Sciatic nerve (tissue), 2 donors: ENCODE measurements at places on chromosomes 16 and 17. TPM values are rescaled to one million over a fixed set of nuclear protein-coding genes. Genes with fewer than 3 reads are reported as not detected.

TMEM204 gene
- total RNA-seq: 20.4 TPM

DHRS13 gene
- 9.6 TPM for total RNA-seq

TERB1 gene
- total RNA-seq: 0.58 TPM

LUC7L3 gene
- total RNA-seq: 229 TPM

PITPNC1 gene
- total RNA-seq: 27.9 TPM

FOXO3B gene
- total RNA-seq: 5.3 TPM

IKZF3 gene
- total RNA-seq: 2.6 TPM

PRAC2 gene
- total RNA-seq: not detected

LYRM9 gene
- 32.5 TPM for total RNA-seq

ABCA8 gene
- total RNA-seq: 383 TPM

- no peak for DNase-seq
These were observed 19.2 kb upstream of the ABAT start for GRCh38 chr16:8655184-8655717.

- DNase-seq: no peak
These were observed 8.4 kb downstream of the C1QBP start for GRCh38 chr17:5430413-5430999.

DNA sequence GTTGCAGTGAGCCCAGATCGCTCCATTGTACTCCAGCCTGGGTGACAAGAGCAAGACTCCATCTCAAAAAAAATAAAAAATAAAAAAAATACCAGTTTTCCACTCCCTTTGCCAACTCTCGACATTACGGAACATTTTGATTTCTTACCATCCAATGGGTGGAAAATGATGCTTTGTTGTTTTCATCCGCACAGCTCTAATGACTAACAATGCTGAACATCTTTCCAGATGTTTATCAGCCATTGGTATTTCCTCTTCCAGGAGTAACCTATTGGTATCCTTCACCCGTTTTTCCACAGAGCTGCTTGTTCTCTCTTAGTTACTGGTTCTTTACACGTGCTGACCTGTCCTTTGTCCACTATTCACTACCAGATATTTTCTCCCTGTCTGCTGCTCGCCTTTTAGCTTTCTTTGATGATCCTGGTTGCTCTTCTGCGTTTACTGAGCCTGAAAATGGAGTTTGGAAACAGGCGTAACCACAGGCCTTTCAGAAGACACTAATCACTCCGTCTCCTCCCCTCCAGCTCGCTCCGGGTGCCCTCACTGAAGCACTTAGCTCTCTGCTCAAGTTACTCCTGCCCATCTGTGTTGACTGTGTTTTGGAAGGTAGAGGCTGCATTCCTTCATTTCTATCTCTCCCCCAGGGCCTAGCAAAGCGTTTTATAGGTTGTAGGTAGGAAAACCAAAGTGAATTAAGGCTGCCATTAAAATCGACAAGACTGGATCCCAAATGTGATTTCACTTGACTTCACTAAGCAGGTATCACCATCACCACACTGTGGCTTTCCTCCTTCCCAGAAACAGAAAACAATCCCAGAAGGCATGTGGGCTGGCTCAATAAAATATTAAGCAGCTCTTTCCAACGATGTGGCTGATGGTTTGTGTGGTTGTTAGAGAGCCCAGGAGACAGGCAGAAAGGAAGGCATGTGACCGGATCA is 8.9 kb downstream of the SHPK start:
- no peak for DNase-seq

- DNase-seq: peak; percentile 55
These were observed 20.4 kb downstream of the MEAK7 start for GRCh38 chr16:84483882-84484565.

GRCh38 chr17:63019138-63019873 is 53.3 kb downstream of the TANC2 start:
- DNase-seq: no peak

DNA sequence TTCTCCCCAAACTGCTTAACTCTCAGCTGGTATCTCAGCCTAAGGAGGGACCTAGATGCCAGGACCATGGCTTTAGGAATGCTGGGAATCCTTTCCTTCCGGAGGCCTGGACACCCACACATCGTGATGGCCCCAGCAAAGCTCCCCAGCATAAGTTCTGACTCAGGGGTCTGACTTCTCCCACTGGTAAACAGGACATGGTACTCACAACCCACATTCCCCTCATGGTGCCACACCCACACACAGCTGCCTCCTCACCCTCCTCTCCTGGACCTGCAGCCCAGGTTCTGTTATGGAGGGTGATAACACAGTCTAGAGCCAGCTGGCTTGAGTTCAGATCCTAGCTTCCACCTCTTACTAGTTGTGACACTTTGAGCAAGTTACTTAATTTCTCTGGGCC is 719 bp upstream of the RNF227 start:
- no peak for DNase-seq

GRCh38 chr16:68037841-68038597 is 14.9 kb downstream of the DUS2 start:
- DNase-seq: no peak

- DNase-seq: no peak
These were observed 7.3 kb upstream of the SMIM36 start for GRCh38 chr17:55518510-55518909.

- DNase-seq: peak; percentile 35
These were observed 59.2 kb downstream of the BANP start for GRCh38 chr16:88010343-88010967.

DNA sequence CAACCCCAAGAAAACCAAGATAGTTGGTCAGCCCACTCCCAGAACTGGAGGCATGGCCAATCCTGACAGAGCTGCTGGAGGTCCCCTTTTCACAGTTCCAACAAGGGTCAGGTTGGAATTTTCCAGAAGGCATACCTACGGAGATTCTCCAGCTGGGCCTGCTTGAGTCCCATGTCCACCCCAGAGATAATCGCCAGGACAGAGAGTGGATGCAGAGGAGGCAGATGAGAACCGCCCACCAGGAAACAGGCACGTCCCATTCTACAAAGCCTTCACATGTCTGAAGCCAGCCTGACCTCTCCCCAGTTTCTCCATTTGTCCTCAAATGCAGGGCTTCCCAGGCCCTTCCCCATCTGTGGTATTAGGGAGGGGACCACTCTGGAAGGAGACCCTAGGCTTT is 47.4 kb upstream of the SMURF2 start:
- no peak for DNase-seq

DNA sequence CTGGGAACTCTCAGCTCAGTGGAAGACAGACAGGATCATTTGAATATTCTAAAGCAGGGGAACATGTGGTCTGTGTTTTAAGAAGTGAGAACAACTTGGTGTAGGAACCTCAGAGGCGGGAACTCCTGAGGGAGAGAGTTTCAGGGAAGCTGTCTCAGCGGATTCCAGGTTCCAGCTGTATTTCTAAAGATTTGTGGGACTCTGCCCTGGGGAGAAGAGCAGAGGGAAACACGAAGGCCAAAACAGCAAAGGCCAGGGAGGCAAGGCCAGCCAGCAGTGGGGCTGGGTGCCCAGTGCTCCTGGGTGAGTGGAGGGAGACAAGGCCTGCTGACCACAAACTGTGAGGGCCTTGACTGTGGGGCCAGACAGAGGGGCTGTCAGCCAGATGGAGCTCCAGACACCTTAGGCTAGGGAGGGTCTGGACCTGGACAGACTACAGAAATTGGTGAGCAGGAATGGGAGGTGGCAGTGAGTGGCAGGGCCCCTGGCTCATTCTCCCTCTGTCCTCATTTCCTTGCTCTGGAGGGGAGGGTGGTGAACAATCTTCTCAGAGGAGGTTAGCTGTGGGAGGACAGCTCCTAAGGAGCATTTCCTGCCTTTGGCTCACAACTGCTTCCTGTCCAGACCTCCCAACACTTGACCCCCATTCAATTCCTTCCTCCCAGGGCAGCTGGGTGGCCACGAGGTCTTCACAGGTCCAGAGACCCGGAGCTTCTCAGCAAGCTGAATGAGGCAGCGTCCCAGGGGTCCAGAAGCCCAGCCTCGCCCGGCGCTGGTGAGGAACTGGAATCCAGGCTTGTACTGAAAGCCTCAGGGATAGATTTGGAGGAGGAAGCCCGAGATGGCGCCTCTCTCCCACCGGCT is 21.0 kb upstream of the FZD2 start:
- DNase-seq: no peak

- DNase-seq: no peak
These were observed 80.5 kb downstream of the ABR start for GRCh38 chr17:1099242-1099641.

- no peak for DNase-seq
These were observed 15.5 kb upstream of the CMIP start for GRCh38 chr16:81429045-81429521.

DNA sequence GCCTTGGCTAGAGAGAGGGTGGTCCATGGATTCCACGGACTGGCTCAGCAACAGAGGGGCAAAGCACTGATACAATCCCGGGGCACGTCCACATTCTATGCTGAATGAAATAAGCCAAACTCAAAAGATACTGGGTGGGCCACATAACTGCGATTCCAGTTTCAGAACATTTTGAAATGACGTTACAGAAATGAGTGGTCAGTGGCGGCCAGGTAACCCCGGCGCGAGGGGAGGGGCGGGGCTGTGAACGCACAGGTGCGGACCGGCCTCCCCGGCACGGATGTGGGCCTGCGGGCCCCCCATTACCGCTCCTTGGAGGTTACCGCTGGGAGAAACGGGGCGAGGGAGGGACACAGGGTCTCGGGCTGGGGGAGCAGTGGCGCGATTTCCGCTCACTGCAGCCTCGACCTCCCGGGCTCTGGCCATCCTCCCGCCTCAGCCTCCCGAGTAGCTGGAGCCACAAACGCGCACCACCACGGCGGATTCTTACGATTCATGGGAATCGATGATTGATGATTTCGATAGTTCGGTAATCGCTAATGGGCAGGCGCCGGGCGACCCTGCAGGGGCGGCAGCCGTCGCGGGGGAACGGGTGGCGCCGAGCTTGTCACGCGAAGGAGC is 559 bp downstream of the MVD start:
- no peak for DNase-seq

DNA sequence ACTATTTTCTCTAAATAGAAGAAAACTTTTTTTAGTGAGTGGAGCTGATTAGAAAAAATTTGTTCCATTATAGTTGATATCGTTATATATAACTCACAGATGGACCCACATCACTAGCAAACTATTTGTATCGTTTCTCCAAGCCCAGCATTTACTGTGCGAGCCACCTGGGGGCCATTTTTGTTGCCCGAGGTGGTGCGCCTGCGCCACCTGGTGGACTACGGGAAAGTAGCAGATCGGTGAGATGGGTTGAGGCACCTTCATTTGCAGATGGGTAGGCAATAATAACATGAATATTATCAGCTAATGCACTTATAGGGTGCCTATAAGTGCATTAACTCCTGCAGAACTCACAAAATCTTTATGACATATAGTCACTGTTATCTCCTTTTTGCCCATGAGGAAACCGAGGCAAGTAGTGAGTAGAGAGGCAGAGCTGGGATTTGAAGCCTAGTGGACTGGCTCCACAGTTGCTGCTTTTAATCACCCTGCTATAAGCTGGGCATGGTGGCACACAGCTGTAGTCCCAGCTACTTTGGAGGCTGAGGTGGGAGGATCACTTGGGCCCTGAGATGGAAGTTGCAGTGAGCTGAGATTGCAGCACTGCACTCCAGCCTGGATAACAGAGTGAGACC is 23.2 kb upstream of the NTN1 start:
- no peak for DNase-seq

GRCh38 chr16:5472552-5472951 is 375.0 kb upstream of the EEF2KMT start:
- no peak for DNase-seq

GRCh38 chr17:75430159-75430974 is 24.9 kb upstream of the GRB2 start:
- DNase-seq: no peak

- no peak for DNase-seq
These were observed 3.0 kb upstream of the ZNF213 start for GRCh38 chr16:3131755-3132377.

- DNase-seq: no peak
These were observed 34.6 kb downstream of the PLCG2 start for GRCh38 chr16:81813648-81814047.

- no peak for DNase-seq
These were observed 729.7 kb upstream of the GOT2 start for GRCh38 chr16:59463776-59464175.

GRCh38 chr17:1008008-1008761 is 11.3 kb downstream of the TIMM22 start:
- no peak for DNase-seq

DNA sequence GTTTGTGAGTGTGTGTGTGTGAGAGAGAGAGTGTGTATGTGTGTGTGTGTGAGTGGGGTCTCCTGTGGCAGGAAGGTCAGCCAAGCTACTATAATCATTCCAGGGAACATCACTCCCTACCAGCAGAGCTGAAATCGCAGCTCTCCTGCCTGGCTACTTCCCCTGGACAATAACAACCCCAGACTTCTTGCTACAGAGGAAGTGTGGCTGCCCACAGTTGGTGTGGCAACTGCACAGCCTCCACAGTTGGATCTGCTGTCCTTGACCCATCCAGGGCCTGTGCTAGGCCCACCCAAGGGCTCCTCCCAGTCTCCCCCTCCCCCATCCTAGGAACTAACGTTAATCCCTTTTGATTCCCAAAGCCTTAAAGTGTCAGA is 1.5 kb downstream of the SLC13A5 start:
- DNase-seq: no peak

- DNase-seq: no peak
These were observed 34.8 kb downstream of the FAM20A start for GRCh38 chr17:68566442-68566738.

- no peak for DNase-seq
These were observed 60.7 kb downstream of the GRIN2A start for GRCh38 chr16:10121491-10121890.
